Stimulated activated CD4-positive, alpha-beta T cell treated with anti-CD3 and anti-CD28 coated beads, Interleukin-4, amount 100 ng/mL, for 24 hours (primary cell): ENCODE measurements at places on chromosomes 12 and 14.

GRCh38 chr12:14284184-14284722, 81.2 kb upstream of the ATF7IP start:
- DNase-seq: no peak

DNA sequence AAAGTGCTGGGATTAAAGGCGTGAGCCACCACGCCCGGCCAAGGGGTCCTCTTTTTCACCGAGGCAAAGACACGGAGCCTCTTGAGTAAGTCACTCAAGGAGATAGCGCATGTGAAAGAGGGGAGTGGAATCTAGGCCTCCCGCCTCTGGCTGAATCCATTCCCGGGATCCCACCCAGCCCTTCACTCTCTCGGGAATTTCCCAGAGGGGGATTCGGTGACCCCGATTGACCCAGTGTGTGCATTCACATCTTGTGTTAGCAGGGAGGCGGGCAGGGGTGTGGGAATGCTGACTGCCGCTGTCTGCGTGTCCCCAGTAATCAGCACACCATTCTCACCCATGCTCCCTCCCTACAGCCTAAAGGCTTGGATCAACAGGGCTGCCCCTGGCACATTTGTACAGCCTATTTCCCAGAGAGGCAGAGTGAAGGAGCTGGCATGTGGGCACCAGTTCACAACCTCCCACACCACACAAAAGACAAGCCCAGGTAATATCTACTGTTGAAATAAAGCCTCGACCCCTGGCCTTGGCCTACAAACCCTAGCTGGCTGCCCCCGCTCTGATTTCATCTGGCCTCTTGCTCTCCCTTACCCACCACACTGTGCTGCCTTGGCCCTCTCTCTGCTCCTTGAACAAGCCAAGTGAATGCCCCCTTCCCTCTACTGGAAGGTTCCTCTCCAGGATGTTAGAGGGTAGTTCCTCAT, 1.3 kb upstream of the LTBP2 start:
- DNase-seq: no peak

- DNase-seq: no peak
Observed at GRCh38 chr12:109288571-109288970, 20.5 kb downstream of the FOXN4 start.

DNA sequence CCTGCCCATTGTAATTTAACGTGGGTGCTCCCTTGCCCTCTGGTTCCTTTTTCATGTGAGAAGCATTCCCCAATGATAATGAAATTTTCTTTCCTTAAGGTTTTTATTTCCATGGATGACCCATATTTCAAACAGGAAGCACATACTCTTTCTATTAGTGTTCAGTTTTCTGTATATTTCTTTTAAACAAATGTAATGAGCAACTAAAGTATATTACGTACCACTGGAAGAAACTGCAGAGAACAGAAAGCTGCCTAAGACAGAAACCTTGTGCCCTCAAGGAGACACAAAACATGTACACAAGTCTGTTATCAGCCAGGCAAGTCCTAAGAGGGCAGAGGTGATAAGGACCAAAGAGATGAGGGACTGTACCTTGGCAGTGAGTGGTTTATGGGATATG, 414.9 kb downstream of the ETNK1 start:
- no peak for DNase-seq

DNA sequence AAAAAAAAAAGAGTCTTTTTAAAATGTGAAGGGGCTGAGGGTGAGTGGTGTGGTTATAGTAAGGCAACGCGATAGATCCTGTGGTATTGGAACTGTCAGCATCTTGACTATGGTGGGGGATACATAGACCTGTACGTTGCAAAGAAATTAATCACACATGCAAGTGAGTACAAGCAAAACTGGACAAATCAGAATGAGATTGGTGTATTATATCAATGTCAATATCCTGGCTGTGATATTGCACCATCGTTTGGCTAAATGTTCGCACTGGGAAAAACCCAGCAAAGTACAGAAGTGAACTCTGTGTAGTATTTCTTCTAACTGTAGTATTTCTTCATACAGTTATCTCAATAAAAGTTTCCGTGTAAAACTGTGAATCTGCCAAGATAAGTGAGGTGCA, 67.9 kb downstream of the GCH1 start:
- no peak for DNase-seq

DNA sequence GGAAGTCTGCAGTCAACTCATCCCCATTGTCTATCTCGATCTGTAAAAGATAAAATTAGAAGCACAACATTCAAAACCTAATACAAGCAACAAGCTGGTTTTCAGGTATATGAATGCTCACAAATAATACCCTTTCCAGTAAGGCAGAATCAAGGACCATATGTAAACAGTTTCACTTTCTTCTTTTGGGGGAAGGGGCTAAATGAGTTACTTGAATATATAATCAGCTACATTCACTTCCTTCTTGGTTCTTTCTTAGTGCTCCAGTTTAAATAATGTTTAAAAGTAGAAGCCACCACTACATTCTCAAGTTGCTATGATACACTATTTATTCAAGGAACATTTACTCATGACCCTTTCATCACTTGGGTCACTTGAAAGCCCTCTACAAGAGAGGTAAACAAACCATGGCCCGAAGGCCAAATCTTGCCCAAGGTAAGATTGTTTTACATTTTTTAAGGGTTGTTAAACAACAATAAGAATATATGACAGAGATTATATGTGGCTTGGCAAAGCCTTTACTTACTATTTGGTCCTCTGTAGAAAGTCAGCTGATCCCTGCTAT, 10.3 kb downstream of the TWF1 start:
- no peak for DNase-seq

GRCh38 chr14:74891870-74892269, 10.2 kb downstream of the DLST start:
- no peak for DNase-seq

DNA sequence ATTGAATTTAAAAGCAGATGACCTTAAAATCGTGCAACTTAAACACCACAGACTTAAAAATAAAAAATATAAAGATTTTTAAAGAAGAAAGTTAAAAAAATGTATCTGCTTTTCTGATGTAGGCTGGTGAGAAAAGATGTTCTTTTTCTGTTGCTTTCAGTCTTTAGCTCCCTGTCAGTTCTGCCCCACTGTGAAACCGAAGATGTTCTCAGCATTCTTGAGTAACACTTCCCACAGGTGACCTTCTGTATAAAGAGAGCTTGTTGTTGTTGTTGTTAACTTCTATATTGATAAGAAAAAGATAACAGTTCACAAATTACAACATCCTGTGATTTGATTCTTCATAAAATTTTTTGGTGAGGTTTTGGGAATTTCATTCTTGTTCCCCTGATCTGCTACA, 377.9 kb upstream of the RGS6 start:
- DNase-seq: peak; percentile 34

GRCh38 chr14:93430315-93431035, at the start of gene UNC79:
TSS of gene UNC79 (plus strand) at chr14:93430939. CDS start at chr14:93431030, 91 bp downstream.
- DNase-seq: no peak

DNA sequence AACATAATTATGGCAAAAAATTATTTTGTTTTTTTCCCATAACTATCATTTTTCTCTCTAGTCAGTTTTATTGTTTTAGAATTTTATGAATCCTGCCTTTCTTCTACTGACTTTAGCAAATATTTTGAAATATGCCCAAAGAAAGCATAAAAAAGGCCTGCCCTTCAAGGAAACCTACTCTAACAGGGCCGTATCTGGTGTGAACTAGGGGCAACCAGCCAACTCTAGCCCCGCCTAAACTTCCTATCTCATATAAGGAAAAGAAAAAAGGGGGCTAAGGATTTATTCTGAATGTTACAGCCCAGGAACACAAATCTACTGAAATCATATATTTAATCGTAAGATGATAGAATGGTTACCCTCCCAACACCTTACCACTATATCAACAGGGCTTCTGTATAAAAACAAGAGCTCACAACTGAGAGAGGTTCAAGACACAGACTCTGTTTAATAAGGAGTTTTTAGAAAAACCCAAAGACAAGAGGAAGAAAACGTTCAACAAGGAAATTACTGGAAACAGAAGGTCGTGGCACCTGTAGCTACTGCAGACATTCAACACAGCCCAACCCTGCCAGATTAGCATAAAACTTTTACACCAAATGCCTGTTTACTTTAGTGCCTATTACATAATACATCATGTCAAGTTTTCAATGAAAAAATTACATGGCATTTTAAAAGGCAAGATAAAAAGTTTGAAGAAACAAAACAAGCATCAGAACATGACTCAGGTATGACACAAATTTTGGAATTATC, 12.9 kb upstream of the EPYC start:
- no peak for DNase-seq

- DNase-seq: no peak
Observed at GRCh38 chr14:78690836-78691235, 520.7 kb downstream of the NRXN3 start.

DNA sequence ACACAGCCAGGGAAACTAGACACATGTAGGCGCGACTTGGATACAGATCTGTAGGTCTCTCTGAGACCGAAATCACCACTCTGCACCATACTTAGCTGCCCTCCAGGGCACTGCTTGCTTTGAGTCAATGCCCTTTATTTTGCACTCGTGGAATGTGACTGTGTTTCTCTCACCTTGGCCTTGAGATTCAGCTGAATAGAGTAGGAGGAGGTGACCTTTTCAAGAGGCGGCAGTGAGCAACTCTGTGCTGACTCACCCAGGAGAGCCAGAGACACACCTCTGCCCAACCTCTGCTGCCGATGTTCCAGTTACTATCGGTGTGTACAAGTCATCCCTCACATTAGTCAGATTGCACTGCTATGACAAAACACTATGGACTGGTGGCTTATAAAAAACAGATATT, 583.4 kb downstream of the VRK1 start:
- DNase-seq: peak; percentile 83

- DNase-seq: no peak
Observed at GRCh38 chr14:90168425-90169105, 87.8 kb upstream of the PSMC1 start.

DNA sequence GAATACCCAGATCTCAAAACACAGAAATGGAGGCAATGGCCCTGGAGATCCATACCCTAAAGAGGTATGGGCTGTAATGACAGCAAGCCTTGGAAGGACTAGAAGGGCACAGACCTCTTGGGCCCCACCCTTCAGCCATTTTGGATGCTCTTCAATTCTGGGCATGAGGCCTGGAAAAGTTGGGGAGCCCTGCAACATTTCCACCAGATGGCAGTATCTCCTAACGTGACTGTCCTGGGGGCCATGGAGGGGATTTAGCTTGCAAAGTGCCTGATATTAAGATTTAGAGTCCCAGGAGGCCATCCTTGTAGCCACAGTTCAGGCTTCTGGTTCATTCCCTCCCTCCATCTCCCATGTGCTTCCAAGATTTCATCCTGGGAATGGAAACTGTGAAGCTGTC, 30.2 kb downstream of the KCNA5 start:
- no peak for DNase-seq

- no peak for DNase-seq
Observed at GRCh38 chr14:64997108-64997794, 10.6 kb downstream of the FNTB start.

GRCh38 chr14:94310248-94310647, 12.9 kb downstream of the SERPINA6 start:
- DNase-seq: no peak

DNA sequence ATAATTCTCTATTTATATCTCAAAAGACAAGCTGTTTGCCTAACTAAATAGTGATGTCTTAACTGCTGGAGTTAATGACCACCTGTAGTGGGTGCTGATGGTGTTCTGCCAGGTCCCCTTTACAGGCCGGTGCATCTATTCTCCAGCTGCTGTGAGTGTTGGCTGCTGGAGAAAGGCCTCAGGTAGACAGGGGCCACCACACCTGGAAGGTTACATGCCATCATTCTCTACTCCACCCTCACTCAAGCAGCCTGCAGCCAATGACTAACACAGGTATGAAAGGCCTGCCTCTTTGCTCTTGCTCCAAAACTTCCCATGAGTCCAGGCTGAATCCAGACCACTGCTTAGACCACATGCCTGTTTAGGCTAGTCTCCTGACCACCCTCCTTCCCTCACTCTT, 73.9 kb downstream of the RPS6KA5 start:
- no peak for DNase-seq

DNA sequence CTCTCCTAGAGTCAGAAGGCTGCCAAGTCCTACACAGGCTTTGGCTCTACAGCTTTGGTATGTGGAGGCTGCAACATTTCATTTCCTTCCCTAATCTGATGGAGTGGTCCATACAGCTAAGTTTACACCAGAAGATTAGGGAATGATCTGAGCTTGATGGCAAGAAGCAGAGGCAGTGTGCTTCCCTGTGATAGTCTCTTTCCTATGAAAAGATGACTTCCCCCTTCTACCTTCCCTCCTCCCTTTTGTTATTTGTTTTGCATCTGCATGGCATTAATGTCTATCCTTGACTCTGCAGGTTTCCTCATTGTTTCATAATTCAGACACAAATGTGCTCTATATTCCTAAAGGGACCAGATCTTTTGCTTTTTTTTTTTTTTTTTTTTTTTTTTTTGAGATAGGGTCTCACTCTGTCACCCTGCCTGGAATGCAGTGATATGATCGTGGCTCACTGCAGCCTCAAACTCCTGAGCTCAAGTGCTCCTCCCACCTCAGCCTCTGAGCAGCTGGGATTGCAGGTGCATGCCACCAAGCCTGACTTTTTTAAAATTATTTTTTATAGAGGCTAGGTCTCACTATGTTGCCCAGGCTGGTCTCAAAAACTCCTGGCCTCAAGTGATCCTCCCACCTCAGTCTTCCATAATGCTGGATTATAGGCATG, 76.3 kb downstream of the GRIP1 start:
- DNase-seq: no peak

DNA sequence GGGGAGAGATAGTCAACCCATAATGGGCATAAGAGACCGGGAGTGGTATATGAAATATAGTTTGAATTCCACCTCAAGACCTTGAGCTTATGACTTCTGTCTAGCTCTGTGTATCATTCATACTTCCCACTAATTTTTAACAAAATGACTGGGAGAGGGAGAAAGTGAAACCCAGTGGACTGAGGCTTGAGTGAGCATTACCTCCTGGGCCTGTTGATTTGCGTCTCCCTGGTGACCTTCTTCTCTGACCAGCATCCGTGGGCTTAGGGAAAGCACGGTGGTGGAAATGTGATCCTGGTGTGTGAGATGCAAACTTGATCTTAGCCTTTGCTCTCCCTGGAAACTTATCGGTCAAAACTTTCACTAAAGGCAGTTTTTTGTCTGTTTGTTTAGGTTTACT, 207.9 kb upstream of the BCL2L14 start:
- no peak for DNase-seq

GRCh38 chr12:23008623-23009022, 383.7 kb downstream of the ETNK1 start:
- no peak for DNase-seq

DNA sequence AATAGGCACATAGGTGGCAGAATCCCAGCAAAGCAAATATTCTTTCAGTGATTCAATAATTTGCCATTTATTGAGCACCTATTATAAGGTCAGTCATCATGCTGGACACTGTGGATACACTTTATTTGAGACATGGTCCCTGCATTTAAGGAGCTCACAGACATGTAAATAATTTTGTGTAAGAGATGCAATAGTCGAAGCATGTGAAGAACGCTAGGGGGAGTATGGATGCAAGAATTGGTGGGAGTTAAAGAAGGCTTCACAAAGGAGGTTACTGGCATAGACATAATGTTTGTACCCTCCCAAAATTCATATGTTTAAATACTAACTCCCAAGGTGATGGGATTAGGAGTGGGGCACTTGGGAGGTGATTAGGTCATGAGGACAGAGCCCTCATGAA, 260.6 kb upstream of the GARIN6 start:
- DNase-seq: no peak
